Uterus (tissue), 4 donors: ENCODE measurements at places on chromosomes 2 and 18. TPM values are rescaled to one million over a fixed set of nuclear protein-coding genes. Genes with fewer than 3 reads are reported as not detected.

DNA sequence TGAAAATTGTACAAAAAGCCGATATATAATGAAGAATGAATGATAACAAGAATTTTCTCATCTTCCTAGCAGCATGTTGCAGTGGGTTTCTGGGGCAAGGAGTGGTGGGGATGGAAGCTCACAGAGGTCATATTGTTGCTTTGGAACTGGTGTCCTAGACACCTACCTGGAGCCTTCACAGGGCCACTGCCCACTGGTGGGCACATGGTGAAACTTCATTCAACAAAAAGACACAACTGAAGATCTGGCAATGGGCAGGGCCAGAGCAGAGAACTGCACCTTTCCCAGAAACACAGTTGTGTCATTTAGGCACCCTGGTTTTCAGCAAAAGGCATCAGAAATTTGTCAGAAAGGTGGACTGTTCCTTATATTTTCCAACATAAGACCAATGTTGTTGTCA is 115.3 kb downstream of the FHOD3 start:
- DNase-seq = no peak

The FAP gene
- 167 TPM for total RNA-seq

DNA sequence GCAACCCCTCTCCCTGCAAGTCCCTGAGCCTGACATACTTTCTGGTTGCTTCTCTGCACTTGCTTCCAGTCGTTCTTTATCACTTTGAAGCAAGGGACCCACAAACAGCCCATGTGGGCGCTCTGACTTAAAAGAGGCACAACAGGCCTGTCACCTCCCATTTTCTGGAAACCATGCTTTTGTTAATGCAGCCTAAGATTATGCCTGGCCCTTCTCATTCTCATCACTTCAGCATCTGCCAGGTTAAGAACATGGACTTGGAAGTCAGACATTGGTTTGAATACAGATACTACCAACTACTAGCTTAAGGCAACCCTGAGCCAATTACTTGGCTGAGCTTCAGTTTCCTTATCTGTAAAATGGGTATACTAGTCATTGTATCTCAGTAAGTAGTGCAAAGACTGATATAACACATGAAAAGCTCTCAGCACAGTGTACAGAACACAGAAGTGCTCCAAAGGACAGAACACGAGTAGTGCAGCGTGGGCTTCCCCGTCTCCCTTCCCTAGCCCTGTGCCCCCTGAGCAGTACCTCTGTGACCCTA is 141.4 kb downstream of the TNS1 start:
- no peak for DNase-seq

GRCh38 chr2:182049372-182050148 is 63.9 kb downstream of the PPP1R1C start:
- DNase-seq = no peak

- DNase-seq = no peak
Measured at GRCh38 chr2:175624785-175625184, 377.3 kb downstream of the LNPK start.

DNA sequence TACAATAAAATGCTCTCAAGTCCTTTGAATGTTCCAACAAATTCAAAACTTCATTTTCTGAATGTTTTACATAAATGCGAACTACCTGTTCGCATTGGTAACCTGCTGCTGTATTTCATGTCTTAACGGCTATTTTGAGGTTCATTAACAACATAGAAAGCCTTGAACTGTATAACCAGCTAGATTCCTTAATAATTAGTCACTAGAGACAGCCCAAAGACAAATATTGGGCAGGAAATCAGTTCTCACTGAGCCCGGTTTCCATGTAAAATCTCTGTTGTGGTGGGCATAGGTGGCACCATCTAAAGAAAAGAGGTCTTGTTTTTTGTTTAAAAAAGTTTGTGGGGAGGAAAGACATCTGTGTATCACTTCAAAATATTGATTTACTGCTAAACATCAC is 29.2 kb downstream of the PDIA6 start:
- DNase-seq = no peak

- DNase-seq = no peak
Measured at GRCh38 chr2:36482576-36483214, 115.3 kb downstream of the FEZ2 start.

The PLGLB2 gene
- not detected for total RNA-seq

- DNase-seq = no peak
Measured at GRCh38 chr2:137865954-137866540, 98.2 kb upstream of the HNMT start.

DNA sequence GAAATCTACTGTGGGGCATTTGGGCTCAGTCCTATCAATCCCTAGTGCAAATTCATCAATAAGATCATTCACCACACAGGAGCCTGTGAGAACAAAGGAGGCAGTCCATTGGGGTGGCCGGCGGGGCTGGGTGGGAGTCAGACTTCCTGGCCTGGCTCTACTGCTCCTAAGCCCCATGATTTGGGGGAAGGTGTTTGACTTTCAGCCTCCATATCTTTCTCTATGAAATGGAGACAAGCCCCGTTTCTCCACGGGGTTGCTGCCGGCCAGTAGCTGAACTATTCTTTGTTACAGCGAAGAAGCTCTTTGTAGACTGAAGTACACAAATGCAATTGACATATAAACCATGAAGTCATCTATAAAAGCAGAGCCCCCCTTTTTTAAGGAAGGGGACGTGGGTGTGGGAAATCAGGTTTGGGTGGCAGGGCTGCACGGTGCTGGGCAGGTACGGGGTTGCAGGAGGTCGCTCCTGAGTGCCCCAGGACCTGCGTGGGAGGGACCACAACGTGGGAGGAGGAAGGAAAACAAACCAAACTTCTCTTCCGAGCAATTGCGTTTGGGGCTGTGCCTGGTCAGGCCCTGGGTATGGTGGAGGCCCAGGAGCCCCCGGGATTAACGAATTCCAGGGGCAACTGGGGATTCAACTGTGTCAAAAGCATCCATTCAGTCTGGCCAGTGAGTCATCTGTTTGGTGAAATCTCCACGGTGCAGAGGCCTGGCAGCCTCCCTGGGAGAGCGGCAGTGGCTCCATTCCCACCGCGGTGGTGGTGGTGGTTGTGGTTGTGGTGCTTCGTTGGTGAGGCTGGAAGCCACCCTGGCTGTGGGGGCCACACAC is 18.2 kb downstream of the FBLN7 start:
- DNase-seq = no peak
